Cortex of kidney (tissue), 1 donor: ENCODE measurements at places on chromosomes 7 and 10.

- DNase-seq: no peak
Measured at GRCh38 chr10:128095753-128096469, 30.3 kb downstream of the MKI67 start.

GRCh38 chr10:12214763-12215218 is 18.8 kb downstream of the CDC123 start:
- no peak for DNase-seq

DNA sequence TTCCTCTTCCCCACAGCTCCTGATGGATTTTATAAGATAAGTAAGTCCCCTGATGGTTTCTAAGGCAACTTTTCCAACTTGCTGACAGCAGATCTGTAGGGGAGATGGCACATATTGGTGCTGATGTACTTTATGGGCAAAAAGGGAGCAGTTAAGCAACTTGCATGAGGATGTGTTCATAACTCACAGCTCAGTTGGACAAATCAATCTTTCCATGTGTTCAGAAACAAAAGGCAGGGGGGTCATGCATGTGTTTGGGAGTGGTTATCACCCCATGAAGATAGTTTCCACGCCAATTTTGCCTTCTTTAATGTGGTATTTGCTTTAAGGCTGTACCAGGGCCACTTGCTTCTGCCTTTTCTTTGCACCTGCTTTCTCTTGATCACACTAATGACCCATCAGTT is 6.1 kb downstream of the RBM20 start:
- no peak for DNase-seq

DNA sequence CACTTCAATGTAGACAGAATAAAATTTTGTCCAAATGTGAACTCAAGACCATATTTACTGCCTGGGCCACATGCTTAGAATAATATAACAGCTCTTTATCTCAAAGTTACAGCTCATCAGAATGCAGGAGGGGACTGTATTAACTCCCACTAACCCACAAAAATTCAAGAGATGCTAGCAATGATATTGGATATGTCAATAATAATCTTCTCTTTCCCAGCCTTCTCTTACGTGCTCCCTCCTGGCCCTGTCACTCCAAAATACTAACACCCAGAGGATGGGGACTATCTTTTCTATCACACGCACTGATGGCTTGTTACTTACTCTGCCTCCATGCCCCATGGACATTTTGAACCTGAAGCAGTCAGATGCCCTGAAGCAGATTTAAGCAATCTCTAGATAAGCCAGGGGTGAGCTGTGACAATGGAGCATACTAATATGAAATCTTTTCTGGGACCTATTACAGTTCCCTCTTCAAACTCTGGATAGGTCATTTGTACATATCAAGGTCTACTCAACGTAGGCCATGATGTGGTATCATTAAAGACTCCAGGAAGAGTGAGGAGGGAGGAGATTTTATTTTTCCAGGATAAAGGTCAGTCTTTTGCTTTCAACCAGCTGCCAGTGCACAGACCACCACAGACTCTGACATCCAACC is 803.0 kb downstream of the GRM8 start:
- no peak for DNase-seq

DNA sequence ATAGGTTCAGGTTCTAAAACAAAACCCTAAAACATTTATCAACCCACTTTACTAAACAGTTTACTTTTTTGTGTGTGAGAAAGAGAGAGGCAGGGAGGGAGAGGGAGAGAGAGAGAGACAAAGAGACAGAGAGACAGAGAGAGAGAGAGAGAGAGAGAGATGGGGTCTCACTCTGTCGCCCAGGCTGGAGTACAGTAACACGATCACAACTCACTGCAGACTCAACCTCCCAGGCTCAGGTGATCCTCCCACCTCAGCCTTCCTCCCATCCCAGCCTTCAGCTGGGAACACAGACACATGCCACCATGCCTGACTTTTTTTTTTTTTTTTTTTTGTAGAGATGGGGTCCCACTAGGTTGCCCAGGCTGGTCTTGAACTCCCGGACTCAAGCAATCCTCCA is 52.9 kb downstream of the PARD3 start:
- no peak for DNase-seq

DNA sequence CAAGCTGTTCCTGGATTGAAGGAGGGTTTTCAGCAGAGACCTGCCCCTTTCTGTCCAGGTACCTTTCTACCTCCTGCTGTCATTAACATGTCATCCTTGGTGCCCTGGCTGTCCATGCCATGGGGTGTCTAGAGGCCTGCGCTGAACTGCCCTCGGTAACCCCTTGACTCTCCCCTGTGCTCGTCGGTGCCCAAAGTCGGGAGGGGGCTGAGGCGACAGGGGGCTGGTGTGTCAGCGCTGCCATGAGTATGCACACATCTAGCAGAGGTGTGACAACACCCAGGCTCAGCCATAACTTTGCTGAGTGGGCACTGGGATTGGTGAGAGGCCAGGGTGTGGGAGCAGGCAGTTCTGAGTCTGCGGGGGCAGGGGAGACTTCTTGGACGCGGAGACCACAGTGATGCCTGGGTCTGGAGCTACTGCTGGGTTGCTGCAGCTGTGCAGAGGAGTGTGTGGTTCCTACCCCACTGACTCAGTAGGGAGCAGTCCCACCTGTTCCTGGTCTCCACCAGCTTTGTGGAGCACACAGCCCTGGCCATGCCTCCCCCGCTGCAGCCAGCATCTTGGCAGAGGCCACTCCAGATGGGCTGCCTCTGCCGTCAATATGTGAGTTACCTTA is 376.2 kb upstream of the SEMA3C start:
- no peak for DNase-seq

GRCh38 chr7:104106108-104106905 is 101.5 kb downstream of the ORC5 start:
- no peak for DNase-seq

DNA sequence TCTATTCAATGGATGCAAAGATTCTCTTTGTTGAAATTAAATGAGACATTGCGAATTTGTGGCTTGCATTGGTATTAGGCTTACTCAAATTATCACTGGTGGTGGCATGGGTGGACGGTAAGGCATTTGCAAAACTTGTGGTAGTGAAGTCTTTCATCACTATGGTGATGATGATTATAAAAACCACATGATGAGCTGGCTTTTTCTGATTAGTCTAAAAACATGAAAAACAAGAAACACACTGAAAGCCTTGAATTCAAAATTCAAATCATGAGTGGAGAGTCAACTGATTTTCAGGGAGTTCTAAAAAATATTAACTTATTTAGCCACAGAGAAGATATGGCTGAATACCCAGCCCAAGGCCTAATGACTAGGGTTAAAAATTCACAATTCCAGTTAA is 99.8 kb upstream of the HGF start:
- DNase-seq: no peak
